NCI-H510A treated with DMSO at 0.1 percent for 48 hours (cell line): ENCODE measurements at places on chromosomes 2 and 18.

GRCh38 chr2:73107211-73107926 lies 5.4 kb downstream of the RAB11FIP5 start:
- no peak for DNase-seq

GRCh38 chr2:109238580-109238979 lies 109.6 kb downstream of the SH3RF3 start:
- peak; percentile 24 for DNase-seq

DNA sequence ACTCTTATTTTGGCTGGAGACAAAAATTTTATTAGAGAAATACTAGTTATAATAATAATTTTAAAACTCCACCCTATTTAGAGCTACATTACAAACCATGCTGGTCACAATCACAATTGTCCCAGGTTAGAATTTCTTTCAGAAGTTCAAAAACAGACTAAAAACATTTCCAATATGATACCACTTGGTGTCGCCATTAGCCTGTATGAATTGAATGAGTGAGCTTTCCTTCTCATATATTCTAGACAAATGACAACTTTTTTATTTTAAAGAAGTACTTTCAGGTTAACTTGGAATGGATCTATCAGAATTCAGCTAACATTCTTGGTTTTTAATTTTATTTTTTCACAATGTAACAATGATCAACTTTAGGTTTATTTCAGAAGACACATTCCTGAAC lies 48.0 kb downstream of the SERPINB8 start:
- peak; percentile 82 for DNase-seq

DNA sequence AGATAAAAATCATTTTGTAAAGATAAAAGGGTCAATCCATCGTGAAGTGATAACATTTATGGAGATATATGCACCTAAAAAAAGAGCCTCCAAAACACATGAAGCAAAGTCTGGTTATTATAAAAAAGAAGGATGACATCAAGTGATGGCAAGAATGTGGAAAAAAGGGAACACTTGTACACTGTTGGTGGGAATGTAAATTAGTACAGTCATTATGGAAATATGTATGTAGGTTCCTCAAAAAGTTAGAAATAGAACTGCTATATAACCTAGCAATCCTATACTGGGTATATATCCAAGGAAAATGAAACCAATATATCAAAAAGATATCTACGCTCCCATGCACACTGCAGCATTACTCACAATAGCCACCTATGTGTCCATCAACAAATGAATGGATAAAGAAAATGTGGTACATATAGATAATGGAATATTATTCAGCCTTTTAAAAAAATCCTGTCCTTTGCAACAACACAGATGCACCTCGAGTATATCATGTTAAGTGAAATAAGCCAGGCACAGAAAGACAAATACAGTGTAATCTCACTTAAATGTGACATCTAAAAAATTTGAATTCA lies 28.9 kb downstream of the ABCB11 start:
- DNase-seq, result no peak

- DNase-seq, result peak; percentile 67
These were observed 627 bp downstream of the CDCA7 start for GRCh38 chr2:173355132-173355865.

GRCh38 chr18:69974365-69974764 lies 26.7 kb upstream of the CD226 start:
- no peak for DNase-seq

DNA sequence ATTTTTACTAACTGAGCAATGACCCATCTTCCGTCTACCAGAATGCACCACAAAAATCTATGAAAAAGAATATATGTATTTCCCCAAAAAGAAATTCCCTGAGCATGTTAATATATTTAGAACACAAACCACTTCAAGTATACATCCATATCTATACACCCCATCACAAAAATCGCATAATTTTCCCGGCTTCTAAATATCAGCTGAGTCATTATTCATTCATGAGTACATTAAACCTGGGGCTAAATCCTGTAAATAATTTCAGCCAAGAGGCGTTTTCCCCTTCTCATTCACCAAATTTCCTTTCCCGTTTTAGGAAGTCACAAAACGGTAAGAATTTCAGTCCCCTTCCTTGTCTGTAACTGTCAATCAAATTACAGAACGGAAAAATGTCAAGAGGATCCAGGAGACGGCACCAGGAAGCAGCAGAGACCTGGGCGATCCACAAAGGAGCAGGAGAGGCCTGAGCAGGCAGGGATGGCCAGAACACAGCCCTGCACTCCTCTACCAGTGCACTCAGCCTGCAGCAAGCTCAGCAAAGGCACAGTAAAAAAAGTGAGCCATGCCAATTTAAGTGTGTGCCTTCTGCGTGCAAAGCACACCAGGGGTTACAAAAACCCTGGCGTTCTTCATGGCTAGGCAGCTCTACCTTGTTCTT lies 300.7 kb downstream of the TCF4 start:
- peak; percentile 32 for DNase-seq

DNA sequence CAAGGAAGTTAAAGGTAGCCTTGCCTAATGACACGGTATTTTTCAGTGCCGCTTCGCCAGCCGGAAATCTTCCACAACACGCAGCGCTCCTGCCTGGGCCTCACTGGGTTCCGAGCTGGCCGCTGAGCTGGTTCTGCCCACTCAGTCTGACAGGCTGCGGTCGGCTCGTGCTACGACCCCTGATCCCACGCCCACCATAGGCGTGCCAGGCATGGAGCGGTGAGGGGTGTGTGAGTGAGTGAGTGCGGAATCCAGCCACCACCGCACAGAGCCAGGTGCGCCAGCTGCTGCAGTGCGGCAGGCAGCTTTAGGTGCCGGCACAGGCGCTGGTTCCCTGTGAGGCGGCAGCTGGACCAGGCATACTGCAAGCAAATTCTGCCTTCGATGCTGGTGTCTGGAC lies 407.9 kb downstream of the DCC start:
- no peak for DNase-seq

DNA sequence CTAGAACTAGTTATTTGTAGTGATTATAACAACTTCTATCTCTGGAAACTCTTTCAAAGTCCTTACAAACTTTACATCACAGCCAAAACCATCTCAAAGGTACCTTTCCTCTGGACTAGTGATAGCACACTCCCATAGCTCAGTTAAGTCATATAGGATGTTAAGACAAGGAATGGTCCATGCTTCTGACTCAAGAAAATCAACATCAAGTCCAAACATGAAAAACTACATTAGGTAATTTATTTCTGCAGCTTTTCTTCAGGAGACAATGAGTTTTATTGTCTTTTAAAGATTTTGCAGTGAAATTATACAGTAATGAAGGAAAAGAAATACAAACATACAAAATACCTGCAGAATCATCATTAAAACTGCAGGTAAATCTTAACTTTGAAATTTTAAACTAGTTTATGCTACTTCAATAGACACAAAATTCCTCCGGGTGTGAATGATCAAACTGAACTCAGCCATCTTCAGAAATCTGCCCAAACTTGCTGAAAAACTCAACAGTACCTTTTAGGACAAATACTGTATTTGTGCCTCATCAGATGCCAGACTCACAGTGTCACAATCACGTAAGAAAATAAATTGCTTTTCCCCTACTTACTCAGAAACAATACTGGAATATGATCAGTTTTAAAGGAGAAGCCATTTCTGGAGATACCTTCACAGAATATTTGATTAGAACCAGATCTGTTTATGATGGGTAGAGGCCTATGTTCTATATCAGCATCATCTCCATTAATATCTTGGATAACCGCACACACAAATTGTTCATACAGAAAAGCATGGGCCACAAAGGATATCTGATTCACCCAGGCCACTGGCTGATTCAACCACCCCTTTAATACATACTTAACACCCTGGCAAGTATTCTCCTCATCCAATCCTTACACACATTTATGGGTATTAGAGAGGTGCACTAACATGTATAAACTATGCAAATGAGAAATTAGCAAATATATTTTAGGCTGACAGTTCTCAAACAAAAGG lies 2.6 kb downstream of the TMEM131 start:
- DNase-seq, result no peak

GRCh38 chr2:240762249-240762648 lies 57.8 kb downstream of the KIF1A start:
- DNase-seq, result no peak

GRCh38 chr2:96324721-96325040 lies 436 bp upstream of the ITPRIPL1 start:
- no peak for DNase-seq

DNA sequence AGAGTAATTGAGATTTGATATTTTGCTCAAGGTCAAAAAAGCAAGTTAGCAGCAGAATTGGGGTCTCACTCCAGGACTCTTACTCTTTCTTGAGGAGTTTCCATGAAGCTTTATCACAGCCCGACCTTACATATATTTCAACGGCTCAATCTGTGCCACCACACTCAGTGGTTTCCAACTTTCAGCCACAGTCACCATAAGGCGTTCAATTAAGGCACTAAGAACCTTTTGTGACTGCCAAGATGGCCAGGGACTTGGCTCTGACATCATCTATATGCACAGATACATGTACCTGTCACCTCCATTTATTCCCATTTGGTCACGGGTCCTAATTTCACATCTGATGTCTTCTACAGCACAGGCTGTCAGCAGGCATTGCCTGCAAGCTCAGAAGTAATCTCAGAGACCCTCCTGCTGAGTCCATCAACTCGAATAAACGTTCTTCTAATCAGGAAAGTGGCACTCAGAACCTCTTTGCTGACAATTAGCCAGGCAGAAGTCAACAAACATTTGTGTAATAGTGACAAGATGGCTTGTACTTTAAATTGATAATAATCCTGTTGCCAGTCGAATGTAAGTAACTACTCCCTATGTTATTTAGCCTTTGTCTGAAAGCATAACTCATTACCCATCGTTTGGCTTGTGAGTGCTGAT lies 16.1 kb downstream of the DYTN start:
- no peak for DNase-seq

DNA sequence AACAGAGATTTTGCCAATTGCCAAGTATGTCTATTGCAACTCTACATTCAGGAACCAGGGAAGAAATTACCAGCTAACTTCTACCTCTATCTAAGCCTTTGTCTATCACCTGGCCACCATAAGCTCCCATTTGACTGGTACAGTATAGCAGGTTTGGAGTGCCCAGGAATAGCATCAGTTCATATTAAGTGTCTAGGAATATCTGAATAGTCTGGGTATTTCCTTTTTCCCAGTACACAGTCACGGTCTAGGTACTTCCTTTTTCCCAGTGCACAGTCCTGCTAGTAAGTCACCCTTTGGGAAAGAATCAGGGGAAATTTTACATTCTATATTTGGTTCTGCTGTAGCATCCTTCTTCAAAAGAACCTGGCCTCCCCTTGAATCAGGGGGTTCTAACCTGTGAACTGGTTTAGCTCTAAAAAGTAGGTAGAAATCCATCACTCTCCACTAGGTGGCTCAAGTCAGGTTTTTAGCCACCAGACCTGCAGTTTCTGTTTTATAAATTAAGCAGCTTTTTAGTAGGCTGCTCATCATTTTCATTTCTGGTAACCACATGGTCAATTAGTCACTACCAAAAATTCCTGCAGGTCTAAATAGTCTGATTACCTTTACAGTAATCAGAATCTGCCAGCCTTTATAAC lies 49.3 kb upstream of the DNAJC10 start:
- peak; percentile 70 for DNase-seq

DNA sequence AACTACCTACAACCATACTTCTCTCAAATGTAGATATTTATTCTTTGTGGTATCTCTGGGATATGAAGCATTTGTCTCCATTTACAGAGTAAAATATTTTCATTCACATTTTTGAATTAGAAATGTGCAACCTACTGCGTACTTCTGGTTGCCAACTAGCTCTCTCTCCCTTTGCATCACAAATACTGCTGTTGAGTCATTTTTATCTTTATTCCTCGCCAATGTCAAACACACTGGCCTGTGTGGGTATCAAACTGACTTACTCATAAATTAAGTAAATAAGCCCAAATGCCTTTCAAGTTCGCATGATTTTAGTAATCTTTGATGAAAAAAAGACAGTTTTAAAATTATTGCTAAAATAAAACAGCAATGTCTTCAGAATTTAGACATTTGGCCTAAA lies 67.3 kb downstream of the STAT4 start:
- DNase-seq, result no peak

DNA sequence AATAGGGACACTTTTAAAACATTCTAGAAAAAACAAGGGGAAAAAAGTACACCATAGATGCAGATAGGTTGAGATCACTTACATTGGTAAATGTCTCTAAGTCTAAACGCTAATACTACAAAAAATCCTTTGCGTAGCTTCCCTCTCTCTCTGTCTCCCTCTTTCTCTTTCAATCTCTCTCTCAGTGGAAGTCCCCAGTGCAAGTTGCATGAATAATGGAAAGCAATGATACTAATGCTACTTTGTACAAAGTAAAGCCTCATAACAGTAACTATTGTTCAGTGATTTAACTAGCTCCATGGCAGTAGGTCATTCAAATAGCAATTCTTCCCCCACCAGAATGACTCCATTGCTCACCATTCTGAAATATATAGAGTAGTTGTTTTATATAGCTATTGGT lies 12.8 kb downstream of the MEIS1 start:
- DNase-seq, result no peak

- no peak for DNase-seq
These were observed 44.1 kb downstream of the ANKMY1 start for GRCh38 chr2:240513549-240514287.

DNA sequence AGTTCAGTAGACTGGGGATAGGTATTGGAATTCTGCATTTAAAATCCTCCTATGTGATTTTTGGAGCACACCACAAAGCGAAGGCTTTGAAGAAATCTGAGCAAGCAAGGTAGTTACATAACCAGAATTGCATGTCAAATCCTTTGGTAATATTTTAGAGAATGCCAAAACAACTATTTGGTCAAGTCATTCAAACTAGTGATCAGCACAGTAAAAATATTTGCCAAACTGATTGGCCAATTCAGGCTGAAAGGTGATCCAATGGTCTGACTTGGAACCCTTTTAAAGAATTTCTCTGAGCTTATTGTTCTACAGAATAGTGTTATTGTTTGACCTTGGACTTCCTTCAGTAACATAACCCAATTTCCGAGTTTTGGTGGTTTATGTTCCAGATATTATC lies 214.2 kb upstream of the ETAA1 start:
- no peak for DNase-seq

DNA sequence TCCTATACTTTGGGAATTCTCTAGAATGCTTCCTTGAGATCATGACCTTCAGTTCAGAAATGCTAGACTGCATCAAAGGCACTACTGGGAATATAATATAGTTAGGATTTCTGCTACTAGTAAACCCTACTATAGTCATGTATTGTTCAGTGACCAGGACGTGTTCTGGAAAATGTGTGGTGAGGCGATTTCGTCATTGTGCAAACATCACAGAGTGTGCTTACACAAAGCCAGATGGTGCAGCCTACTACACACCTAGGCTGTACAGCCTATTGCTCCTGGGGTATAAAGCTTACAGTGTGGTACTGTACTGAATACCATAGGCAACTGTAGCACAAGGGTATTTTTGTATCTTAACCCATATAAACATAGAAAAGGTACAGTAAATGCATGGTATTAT lies 13.0 kb downstream of the CXCR4 start:
- peak; percentile 87 for DNase-seq

DNA sequence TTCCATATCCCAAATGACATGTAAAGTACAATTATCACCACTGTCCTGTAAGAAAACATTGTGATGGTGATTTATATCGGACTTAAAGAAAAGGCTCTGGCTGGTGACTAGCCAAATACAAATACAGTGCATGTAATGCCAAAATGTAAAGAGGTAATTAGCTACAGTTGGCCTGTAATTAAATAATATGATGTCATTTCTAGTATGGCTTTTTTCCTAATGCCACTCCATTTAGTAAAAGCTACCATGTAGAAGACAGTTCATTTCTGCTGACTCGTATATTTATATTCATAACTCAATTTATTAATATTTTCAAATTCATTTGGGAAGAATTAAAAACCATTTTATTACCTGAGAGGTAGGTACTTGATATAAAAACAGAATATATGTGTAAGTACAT lies 815.7 kb downstream of the ERBB4 start:
- no peak for DNase-seq
